A172 (cell line): ENCODE measurements at places on chromosomes 6 and 20. TPM values are rescaled to one million over a fixed set of nuclear protein-coding genes. Genes with fewer than 3 reads are reported as not detected.

DNA sequence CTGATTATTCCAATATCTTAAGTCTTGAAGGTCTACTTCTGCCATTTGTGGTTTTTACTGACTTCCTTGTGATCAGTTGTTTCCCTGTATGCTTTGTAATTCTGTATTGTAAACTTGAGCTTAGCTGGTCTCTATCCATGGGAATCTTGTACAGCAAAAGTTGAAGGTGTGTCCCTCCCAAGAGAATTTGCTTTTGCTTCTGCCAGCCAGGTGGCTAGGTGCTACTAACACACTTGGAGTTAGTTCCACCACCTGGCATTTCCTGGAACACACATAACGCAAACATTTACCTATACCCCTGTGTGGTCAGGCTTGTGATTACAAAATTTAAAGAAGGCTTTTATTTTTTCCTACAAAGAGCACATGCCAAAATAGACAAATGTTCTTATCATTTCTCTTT is 141.2 kb downstream of the GRM4 start:
- DNase-seq, result no peak

DNA sequence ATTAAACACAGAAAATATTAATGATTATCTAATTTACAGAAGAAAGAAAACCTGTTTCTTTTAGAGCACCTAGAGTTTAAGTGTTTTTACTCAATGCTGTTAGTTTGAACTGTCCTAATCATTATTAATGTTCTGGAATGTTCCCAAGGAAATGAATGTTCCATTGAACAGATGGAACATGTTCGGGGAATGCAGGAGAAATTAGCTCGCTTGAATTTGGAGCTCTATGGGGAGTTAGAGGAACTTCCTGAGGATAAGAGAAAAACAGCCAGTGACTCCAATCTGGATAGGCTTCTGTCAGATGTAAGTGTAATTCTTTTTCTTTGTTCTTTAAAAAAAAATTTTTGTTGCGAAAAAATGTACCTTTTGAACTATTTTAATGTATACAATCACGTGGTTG is 10.8 kb upstream of the ECT2L start:
- DNase-seq, result no peak

DNA sequence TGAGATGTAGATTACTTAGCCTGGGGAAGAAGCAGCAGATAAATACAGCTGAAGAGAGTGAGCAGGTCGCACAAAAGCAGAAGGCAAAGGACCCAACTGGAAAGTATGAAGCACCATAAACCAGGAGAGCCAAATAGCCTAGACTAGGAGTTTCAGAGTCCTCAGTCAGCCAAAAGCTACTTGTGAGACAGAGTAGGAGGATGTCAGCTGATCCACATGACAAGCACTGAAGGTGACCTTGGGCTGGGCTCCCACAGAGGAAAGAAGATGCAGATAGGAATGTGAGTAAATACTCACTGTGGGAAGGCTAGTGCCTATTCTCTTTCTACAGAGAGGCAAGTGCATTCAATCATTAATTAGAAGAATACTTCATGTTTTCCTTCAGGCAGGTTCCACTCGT is 274.0 kb upstream of the POU3F2 start:
- DNase-seq, result no peak

- DNase-seq, result no peak
Observed at GRCh38 chr6:71967436-71967835, 81.1 kb downstream of the RIMS1 start.

- DNase-seq, result no peak
Observed at GRCh38 chr6:52227495-52227894, 16.8 kb downstream of the IL17F start.

GRCh38 chr20:49457444-49457843 is 25.0 kb downstream of the KCNB1 start:
- no peak for DNase-seq

CRISP3 gene
- not detected in 2 replicates for total RNA-seq

NDRG3 gene
- total RNA-seq, result 49.7 and 54.6 TPM in 2 replicates

CALHM5 gene
- total RNA-seq, result 3.8 and 4.1 TPM in 2 replicates

IYD gene
- 0.19 TPM in 1 of 2 replicates, not detected in the other for total RNA-seq

ATP6V1G2 gene
- total RNA-seq, result 1.4 and 2.3 TPM in 2 replicates

SLC35B3 gene
- total RNA-seq, result 11.2 and 18.7 TPM in 2 replicates

STMND1 gene
- 0.22 TPM in 1 of 2 replicates, not detected in the other for total RNA-seq

CFAP61 gene
- 0.16 and 0.22 TPM in 2 replicates for total RNA-seq
